Femur (tissue), 1 donor: ENCODE measurements at places on chromosomes 13 and 19.

- no peak for DNase-seq
Observed at GRCh38 chr19:55070466-55071128, 5.1 kb upstream of the EPS8L1 start.

DNA sequence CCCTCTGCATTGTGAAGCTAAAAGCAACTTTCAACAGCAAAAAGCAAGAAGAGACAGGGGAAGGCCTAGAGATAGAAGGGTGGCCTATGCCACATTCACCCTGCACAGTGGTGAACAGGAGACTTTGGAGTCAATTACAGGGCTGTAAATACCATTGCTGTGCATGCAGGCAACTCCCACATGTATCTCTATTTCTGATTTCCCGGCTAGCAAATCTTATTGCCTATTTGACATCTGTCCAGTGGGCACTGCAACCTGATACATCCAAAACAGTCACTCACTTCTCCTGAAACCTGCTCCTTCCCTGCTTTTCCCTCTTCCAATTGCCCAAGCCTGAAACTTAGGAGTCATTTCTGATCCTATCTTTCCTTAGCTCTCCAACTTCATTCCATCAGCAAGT is 13.4 kb downstream of the RUBCNL start:
- DNase-seq = no peak

- no peak for DNase-seq
Observed at GRCh38 chr13:28490061-28490460, 4.9 kb downstream of the FLT1 start.

DNA sequence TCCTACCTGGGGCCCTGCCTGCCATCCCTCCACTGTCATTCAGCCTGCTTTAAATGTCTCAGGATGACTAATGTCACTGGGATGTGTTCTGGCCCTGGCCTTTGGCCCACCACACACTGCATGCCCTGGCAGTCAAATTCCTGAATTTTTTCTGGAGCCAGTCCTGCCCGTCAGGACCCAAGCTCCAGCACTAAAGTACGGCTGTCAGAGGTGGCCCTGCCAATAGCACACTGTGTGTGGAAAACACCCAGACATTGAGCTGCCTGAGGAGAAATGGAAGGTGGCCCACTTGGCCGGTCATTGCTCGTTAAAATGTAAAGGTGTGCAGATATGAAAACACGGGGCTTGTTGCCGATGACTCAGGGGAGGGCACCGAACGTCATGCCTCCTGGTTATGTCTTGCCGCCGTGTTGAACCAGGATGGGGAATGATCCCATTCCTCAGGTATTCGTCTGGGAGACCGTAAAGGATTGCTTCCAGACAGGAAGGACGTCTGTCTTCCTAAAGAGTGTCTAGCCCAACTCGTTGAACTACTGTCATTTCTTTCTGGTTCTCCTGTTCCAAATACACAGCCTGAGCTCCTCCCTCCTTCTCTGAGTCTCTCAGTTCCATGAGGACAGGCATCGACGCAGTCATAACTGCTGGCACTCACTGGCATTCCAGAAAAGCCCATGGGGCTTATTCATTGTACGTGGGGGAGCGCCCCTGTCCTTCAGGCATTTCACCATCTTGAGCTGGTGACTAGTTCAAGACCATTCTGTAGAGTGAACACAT is 40.6 kb downstream of the COL4A2 start:
- DNase-seq = no peak

DNA sequence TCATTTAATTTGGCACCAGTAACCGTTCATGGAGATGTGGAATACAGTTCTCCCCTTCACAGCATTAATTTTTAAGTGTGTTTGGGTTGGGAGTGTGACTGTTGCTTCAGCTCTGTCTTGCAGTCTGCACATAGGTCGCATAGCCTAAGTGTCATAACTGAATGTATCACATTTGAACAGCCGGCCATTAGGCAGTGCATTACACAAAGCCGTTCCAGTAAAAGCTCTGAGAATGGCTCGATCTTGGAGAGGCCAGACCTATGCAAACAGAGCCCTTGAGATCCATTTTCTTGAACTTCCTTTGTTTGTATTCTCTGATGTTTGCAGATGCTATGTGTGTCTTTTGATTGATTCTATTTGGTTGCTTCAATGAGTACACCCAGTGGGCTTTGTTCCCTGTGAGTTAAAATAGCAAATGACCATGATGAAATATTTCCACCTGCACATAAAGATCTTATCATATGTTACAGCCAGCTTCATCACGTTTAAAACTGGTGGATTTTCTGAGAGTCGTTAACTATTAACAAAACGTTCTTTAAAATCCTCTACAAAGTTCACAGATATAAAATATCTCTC is 1104.9 kb upstream of the SLC10A2 start:
- DNase-seq = no peak

DNA sequence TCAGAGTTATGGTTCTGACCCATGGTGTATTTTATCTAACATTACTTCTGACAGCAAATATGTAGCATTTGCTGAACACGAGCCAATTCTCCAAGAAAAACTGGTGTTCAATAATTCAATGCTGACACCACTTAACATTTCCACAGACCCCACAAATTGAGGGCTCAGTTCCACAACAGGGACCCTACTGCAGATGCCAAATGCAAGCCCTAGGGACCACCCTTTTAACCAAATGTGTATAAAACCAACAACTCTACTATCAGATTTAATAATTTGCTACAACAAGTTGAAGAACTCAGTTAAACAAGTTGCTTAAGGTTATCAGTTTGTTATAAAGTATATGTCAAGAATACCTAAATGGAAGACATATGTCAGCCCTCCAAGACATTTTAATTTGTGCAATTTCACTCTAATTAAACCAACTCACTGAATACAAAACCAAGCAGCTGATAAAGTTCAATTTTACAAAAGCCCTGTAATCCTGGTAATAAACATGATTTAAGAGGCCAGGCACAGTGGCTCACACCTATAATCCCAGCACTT is 6.7 kb downstream of the ZNF44 start:
- DNase-seq = no peak

DNA sequence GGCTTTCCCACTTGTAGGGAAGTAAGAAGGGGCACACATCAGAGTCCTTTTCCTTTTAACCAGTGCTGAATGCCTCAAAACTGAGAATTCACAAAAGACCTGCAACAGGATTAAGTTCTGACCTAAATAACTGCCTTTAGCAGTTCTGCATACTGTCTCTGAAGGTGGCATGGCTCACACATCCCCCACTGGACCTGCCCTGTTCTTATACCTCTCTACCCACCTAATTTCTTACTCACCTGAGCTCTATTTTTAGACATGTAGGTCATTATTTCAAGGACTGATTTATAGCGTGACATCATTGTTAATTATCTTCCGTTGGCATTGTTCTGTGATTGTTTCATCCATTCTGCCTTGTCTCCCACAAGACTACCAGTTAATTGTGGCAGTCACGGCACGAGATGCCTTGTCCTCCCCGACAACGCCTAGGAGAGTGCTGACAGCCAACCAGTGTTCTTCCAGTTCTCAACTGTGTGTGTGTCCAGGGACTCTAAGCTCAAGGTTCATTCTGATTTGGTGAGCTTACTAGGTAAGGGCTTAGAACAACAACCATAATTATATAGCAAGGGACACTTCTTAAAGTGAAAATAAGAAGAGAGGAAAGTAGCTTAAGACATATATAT is 27.1 kb upstream of the UBL3 start:
- no peak for DNase-seq

DNA sequence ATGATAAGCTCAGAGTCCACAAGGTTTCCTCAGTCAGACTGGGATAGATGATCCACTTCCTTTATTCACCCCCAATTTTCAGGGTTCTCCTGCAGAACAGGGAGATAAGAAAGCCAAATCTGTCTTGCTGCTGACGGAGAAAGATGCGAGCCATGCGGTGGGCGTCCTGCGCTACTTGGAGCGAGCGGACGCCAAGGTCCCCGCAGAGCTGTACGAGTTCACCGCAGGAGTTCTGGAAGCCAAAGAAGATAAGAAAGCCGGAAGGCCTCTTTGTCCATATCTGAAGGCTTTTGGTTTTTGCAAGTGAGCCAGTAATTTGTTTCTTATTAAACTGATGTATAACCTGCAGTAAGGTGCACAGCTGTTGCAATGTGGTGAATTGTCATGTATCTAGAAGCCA is 66.7 kb downstream of the SLC7A9 start:
- no peak for DNase-seq

- no peak for DNase-seq
Observed at GRCh38 chr13:43300865-43301264, 277.5 kb downstream of the DNAJC15 start.

GRCh38 chr19:49590971-49591730 is at the start of gene PRR12:
Gene PRR12, plus strand, starts transcription at chr19:49591182. Its CDS starts 473 bp downstream, at chr19:49591655.
- peak; percentile 92 for DNase-seq

GRCh38 chr19:40507892-40508291 is 41.1 kb downstream of the SPTBN4 start:
- no peak for DNase-seq

DNA sequence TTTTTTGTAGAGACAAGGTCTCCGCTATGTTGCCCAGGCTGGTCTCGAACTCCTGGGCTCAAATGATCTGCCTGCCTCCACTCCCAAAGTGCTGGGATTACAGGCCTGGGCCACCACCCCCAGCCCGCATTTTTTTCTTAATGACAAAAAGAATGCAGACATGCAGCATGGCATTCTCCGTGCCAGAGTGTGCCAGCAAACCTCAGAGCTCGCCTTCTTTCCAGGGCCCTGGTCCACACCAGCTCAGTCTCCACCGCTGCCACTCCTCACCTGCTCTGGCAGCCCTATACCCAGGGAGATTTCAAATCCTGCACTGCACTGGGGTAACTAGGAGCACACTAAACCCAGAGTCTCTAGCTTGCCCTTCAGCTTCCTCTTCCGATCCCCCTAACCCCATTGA is 41.7 kb downstream of the ZIC5 start:
- DNase-seq = no peak

- no peak for DNase-seq
Observed at GRCh38 chr19:17183858-17184321, 31.3 kb upstream of the USE1 start.
